ENCODE measurements at places on chromosomes 11 and 22.

DNA sequence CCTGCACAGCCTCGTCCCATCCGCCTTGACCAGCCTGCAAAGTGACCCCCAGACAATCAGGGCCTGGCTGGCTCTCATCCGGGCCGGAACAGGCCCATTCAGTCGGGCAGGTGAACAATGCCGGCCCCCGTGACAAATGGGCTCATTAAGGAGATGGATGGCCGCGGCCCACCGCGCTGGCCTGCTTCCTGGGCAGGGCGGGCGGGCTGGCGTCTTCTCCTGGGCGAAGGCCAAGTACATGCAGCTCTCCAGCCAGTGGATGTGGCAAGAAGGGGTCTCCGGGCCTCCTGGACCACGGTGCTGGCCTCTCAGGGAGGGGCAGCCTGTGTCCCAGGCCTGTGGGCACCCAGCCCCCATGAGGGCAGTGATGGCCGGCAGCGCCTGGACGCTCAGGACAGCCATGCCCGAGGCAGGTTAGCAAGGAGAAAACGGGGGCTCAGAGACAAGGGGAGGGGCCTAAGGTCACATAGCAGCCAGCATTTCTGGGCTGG is 1022.8 kb downstream of the BRD1 start:
- DNase-seq: no peak

DNA sequence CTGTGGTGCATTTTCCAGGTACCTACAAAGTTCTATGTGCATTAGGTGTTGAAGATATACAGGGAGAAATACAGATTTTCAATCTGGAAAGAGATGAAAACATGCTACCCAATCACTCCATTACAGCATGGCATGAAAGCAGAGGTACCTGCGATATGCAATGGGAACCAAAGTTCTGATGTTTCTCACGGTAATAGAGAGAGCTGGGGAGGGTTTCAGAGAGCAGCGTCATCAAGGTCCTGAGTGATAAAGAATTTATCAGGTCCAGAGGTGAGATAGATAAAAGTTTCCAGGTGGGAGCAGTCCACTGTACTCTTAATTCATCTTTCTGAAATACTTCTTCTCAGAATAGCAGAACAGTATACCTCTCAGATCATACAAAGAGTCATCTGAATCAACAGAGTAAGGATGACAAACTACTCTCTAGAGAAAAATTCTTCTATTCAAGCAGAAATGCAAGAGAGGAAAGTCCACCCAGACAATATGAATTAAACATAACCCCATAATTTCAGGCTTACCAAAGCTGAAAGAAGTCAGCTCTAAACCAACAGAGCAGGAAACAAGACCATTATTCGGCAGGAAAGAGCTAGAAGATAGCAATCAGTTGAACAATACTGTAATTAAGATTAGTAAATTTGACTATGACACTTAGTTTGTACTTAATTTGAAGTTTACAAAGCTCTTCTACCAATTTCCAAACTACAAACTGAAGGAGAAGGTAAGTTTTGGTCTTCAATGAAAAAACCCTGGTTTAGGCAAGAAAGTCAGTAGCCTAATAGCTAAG is 12.8 kb downstream of the CTSC start:
- no peak for DNase-seq

- DNase-seq: no peak
These were observed 117.9 kb downstream of the KCNQ1OT1 start for GRCh38 chr11:2581931-2582350.

DNA sequence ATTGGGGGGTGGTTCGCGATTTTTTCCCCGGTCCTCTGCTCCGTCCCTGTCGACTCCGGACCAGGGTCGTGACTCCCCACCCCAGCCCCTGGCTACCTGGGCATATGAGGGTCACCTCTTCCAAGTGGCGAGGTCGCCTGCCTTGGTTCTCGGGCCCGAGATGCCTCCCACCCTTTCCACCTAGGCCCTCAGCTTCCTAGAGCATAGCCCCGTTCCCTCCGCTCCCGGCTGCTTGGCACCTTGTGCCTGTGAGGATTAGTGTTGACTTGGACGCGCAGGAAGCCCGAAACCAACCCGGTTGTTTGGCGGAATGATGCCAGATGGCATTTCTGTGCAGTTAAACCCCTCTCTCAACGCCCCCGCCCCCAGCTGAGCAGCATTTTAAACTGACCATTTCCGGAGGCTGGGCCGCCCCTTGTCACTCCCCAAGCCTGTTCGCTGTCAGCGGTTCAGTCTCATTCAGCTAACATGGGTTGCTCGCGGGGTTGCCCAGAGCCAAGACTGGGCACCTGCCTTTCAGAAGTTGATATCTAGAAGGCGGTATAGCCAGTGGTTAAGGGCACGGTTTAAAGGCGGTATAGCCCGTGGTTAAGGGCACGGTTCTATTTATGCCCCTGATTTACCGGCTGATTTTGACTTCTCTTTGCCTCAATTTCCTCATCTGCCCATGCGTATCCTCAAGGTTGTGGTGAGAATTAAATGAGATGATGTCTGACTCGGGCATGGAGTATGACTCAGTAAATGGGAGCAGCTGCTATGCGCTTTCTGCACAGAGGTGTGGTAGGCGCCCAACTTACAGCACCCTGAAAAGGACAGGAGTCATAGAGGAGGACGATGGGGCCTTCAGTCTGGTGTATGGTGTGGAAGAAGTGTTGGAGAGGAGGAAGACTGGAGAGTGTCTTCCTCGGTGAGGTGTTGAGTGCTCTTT is 639 bp downstream of the INCENP start:
- no peak for DNase-seq

DNA sequence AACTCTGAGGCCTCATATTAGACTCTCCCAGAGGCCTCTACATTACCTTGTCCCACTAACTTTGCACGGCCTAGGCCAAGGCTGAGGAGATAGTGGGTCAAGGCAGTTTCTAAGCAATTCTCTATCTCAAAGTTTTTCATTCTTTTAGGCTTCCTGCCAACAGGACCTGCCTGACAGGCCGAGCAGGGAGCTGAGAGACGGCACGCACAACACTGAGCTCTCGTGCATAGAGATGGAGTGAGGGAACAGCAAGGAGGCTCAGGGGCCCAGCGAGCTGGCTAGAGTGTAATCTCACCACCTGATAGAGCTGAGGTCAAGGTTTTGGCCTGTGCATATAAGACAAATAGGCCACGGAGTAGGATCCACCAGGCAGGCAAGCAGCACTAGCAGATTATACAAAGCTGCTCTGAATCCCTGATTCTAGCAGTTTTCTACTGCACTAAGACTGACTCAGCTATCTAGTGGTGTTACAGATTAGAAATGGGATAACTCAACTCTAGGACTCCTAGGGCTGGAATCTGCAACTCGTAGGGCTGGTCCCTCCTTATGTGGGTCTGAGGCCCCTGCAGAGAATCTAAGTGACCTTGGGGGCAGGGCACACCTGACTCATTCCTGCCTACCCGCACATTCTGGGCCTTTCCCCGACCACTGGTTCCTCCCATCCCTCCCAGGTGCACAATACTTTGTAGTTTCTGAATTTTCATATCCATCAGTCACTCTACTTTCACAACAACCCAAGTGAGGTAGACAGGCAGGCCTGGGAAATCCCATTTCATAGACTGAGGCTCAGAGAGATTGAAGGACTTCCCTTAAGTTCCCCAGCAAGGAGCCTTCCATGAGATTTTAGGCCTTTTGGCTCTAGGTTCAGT is 1.7 kb downstream of the CYB5R2 start:
- no peak for DNase-seq

DNA sequence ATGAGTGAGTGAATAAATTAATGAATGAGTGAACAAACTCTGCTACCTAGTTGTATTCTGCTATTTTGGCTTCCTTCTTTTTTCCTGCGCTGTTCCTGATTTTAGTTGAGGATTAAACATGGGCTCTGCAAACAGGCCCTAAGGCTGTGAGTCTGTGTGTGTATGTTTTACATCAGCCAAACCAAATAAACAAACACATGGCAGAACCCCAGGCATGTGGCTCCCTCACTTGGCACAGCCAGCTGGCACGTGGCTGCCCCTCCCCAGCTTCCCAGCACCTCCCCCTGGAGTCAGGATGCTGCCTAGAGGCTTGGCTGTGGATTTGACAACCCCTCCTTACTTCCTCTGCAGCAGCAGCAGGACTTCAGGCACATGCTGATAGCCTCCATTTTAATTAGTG is 593.2 kb downstream of the INSC start:
- DNase-seq: peak; percentile 6

DNA sequence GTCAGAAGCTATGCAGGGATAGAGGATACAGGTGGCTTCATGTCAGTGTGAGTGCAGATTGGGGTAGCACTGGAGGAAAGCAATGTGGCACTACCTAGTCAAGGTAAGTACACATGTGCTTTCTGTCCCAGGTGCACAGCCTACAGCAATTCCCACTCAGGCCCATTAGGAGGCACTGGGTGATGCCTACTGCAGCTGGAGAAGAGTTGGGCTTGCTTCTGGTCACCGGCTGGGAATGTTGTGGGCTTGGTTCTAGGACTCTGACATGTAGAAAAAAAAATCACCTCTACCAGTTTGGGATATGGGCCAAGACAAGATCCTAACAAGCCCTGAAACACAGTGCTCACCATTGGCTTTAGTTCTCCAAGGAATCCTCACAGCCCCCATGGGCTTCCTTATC is 69.7 kb downstream of the TENM4 start:
- DNase-seq: no peak

GRCh38 chr11:104879514-104880190 is 18.6 kb downstream of the CASP12 start:
- no peak for DNase-seq

DNA sequence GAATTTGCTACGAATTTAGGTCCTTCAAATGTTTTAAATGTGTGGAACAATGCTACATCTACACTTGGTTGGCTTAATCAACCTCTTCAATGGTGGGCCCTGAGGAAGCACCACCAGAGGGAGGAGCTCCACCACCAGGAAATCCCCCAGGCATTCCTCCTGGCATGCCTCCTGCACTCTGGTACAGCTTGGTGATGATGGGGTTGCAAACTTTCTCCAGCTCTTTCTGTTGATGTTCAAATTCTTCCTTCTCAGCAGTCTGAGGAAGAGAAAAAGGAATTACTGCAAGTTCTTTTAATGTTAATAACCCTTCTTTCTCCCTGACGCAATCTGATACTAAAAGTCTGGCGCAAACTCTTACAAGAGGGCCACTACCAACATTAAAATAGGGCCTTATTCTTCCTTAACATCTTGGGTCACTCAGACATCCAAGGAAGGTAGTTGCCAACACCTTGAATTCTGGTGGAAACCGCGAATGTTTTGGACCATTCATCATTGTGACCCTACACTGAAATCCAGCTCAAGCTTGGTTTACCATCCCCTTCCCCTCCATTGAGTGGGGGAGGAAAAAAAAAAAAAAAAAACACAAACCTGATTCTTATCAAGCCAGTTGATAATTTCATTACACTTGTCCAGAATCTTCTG is 4.2 kb downstream of the HSPA8 start:
- DNase-seq: no peak
